ENCODE measurements at places on chromosomes 11 and 22.

DNA sequence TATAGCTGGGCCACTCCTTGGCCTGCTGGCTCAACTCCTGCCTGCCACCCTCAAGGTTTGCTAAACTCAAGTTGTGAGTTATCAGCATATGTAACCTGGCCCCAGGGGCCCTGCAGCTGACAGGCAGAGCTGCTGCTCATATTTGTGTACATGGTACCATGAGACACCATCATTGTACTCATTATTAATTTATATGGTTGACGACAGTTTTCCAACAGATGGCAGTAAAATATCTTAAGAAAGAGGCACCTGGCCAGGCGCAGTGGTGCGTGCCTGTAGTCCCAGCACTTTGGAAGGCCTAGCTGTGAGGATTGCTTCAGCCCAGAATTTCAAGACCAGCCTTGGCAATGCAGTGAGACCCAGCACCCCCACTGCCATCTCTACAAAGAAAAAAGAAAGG lies 11.4 kb upstream of the DENND5A start:
- DNase-seq, result no peak

DNA sequence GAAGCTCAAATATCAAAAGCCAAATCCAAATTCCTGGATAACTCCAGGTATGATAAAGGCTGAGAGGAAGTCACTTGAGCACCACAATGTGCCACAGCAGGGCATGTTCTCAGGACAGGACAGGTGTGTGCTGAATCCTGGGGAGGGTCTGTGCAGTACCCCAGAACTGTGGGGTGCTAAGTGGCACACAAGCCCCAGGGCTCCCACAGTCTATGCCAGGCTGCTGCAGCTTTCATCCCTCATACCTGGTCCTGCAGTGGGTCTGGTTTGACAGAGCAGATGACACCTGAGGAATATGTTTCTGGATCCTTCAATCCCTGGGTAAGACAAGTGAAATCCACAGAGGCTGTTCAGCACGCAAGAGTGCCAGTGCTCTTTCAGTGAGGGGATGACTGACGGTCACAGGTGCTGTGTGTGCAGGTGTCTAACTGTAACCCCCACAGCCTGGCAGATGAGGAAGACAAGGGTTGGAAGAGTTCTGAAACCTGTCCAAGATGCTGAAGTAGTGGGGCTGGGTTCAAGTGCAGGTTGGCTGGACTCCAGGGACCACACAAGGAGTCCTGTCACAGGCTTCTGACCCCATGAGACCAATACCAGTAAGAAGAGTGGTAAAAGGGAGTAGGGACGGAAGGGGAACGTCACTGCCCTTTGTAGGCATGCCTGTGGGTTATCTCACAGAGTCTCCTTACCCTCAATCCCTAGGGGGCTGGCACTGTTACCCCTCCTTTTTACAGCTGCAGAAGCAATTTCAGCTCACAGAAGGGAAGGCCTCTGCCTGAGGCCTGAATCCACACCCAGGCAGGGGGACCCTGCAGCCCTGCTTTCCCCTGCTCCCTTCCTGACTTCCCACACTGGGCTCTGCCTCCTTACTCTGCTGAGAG lies 14.1 kb downstream of the SERPIND1 start:
- DNase-seq, result no peak

- DNase-seq, result no peak
Measured at GRCh38 chr11:1618231-1618630, 3.7 kb downstream of the KRTAP5-4 start.

- DNase-seq, result no peak
Measured at GRCh38 chr11:537622-538430, 499 bp downstream of the LRRC56 start.

- DNase-seq, result no peak
Measured at GRCh38 chr11:110778343-110778742, 66.1 kb upstream of the ARHGAP20 start.

DNA sequence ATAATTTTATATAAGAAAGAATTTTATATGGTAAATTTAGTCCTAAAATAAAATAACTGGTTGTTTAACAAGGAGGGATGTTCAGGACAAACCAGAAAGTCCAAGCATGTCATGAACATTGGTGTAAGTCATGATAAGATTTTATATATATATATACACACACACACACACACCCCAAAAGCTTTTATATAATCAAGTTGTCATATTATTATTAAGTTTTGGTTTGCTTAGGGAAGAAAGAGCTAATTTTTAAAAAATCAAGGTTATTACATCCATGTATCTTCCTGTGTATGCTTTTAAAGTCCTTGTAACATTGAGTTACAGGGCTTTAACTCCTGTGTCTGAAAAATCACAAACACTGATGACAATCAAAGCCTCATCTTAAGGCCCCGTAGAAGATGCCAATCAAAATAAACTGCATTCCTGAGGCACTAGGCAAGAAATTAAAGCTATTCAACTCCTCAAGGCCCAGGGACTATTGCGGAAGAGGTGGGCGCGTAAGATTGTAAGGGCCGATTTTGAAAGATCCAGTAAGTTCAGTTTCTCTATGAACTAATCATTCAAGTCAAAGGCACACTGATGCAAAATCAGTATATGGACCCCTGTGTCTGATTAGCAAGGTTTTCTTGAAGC lies 16.8 kb downstream of the APOL6 start:
- DNase-seq, result no peak

- no peak for DNase-seq
Measured at GRCh38 chr22:17267661-17268330, 48.6 kb upstream of the ADA2 start.

GRCh38 chr22:29840498-29840897 lies 2.4 kb upstream of the ASCC2 start:
- DNase-seq, result no peak

DNA sequence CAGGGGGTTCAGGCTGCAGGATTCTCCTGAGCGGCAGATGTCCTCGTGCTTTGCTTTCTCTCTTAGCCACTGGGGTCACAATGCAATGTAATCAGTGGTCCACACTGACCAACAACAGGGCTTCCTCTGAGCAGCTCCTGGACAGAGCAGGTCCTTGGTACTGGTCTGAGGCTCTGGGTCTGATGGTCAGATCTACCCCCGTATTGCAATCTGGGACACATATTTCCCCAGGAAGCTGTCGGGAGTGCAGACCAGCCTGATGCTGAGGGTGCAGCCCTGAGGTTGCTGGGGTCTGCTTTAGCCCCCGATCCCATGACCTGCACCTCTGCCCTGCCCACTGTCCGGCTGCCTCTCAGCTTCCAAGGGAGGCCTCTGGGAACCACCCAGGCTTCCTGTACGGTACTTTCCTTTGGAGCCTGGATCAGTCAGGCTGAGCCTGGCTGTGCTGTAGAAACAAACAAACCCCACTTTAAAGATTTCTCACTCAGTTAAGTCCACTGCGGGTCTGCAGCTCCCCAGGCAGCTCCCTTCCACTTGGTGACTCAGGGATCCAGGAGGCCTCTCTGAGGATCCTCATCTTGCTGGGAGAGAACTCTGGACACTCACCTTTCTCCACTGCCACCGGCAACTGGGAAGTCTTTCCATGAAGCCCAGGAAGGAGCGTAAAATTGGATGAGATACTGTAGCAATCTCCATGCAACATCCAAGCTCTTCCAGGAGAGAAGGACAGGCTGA lies 1046.6 kb downstream of the TBC1D22A start:
- DNase-seq, result no peak

DNA sequence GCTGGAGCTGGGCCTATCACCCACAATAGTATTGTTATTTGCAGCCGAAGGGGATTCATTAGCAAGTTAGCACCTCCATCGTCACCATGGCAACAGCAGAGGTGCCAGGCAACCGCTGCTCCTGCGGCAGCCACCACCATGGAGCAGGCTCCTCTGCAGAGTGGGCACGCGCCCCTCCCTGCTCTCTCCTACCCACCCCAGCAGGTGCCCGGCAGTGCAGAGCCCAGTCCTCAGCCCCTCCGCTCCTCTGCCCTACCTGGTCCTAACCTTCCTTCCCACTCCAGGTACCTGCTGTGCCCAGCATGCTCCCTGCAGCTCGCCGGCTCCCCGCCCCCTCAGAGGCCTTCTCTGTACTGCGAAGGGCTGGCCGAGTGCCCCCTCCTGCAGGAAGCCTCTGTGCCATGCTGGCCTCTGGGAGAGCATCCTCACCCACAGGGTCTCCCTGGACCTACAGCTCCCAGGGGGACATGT lies 3.6 kb downstream of the DUSP8 start:
- DNase-seq, result peak; percentile 27

GRCh38 chr11:60748821-60749220 lies 7.8 kb upstream of the MS4A15 start:
- no peak for DNase-seq

- no peak for DNase-seq
Measured at GRCh38 chr22:33555814-33556522, 364.3 kb downstream of the LARGE1 start.

- DNase-seq, result no peak
Measured at GRCh38 chr11:68693484-68693882, 9.1 kb downstream of the GAL start.

DNA sequence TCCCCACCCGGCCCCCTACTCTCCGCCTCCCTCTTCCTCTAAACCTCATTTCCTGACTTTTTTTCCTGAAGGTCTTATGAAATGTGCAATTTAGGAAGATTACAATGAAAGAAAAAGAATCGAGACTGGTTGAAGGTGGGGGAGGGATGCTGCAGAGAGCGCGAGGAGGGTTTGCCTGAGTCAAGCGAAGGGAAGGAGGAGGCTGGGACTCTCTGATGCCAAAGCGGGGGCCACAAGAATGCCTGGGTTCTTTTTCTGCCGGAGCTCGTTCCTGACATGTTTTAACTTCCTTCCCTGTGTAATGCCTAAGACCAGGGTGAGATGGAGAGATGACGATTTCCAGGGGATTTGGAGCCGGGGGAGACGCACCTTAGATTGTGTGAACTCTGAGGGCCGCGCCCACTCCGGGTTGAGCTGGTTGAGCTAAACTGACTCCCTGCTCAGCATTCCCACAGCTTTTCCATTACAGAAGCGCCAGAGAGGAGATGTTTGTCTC lies 270.5 kb upstream of the SORL1-AS1 start:
- DNase-seq, result no peak

- no peak for DNase-seq
Measured at GRCh38 chr11:8329847-8330361, 66.2 kb upstream of the LMO1 start.

GRCh38 chr22:27685515-27685914 lies 116.0 kb downstream of the MN1 start:
- no peak for DNase-seq
